DMS79 (cell line): ENCODE measurements at places on chromosomes 12 and 14.

GRCh38 chr12:59708064-59708463, 112.2 kb downstream of the SLC16A7 start:
- DNase-seq, result no peak

DNA sequence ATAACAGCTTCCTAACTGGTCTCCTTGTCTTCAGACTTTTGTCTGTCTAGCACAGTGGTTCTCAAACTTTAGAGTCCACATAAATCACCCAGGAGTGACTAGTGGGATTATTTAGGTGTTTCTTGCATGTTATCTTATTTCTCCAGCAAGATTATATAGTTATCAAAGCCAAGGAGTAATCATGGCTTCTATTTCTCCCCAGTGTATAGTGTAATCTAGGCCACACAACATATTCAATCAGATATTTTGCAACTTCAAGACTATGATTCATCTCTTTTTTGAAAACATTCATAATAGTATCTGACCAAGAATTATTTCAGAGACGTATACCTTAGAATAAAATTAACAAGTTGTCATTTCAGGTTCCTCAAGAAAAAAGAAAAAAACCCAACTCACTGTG, 131.9 kb downstream of the CEP83 start:
- DNase-seq, result no peak

GRCh38 chr12:78229591-78230101, 399.0 kb downstream of the NAV3 start:
- no peak for DNase-seq

- DNase-seq, result no peak
These were observed 329.6 kb downstream of the ADGRD1 start for GRCh38 chr12:131283191-131283861.

DNA sequence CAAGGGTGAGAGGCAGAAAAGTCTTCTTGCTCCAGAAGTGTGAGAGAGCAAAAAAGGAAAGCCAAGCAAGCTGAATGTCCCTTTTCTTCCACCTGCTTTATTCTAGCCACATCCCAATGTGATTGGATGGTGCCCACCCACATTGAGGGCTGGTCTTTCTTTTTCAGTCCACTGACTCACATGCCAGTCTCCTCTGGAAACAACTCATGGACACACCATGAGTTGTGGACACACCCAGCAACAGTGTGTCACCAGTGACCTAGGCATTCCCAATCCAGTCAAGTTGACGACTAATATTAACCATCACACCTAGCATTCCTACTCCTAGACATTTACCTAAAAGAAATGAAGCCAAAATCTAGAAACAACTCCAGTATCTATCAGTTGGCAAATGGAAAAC, 7.2 kb upstream of the DICER1 start:
- no peak for DNase-seq

DNA sequence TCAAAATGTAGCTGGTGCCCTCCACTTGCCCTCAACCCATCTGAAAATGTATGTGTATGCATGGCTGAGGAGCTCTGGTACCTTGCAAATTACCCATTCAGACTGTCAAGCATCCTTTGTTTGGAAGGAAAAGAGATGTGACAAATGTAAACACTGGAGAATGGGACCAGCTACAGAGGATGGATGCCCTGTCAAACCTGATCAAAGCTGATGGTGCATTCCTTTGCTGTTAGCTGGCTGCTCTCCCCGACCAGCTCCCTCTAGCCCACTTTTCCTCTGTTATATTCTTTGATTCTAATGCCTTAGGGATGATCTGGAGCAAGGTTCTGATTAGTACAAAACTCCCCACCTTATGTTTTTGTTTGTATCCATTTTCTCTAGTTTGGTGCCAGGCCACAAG, 310.3 kb downstream of the C12orf75 start:
- no peak for DNase-seq

- no peak for DNase-seq
These were observed 43.2 kb downstream of the RFX4 start for GRCh38 chr12:106625976-106626375.

GRCh38 chr12:96514328-96514727, 25.0 kb downstream of the CFAP54 start:
- DNase-seq, result peak; percentile 3

DNA sequence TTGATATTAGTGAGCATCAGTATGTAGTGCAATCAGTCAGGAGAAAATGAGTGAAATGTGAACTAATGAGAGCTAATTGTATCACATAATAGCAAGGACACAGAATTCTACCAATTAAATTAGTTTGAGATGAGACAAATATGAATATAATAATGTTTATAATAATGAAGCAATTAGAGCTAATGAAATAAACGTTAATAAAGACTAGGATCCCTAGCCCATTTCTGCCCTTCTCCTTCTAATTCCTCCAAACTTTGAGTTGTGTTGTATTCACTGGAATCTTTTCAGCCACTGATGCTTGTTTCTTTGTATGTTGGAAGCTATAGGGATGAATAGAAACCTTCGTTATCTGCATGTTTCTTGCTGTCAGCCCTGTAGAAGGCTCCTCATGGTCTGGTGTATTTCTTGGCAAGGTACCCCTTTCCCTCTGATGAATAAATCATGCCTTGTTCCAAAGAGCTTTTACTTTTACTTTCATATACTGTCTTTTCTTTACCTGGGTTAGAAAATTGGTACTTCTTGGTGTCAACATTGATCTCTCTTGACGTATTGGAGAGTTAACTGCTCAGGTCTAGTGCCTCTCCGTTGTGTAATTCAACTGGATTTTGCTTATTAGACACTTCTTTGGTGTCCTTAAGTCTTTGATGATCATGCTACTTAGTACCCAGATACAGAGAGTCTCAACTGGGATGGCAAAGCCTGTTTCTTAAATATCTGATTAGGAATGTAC, 154.8 kb downstream of the PTCSC3 start:
- DNase-seq, result no peak

GRCh38 chr14:33646692-33647260, 304.1 kb downstream of the EGLN3 start:
- no peak for DNase-seq

DNA sequence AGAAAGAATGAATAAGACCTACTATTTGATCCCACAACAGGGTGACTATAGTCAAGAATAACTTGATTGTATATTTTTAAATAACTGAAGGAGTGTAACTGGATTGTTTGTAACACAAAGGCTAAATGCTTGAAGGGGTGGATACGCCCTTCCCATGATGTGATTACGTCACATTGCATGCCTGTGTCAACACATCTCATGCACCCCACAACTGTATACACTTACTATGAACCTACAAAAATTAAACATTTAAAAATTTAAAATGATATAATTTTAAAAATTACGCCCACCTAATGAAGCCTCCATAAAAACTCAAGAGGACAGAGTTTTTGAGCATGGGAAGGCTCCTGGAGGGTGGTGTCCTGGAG, 94.5 kb downstream of the SCARB1 start:
- no peak for DNase-seq

GRCh38 chr14:106269029-106269428, 742.6 kb downstream of the TMEM121 start:
- DNase-seq, result no peak

DNA sequence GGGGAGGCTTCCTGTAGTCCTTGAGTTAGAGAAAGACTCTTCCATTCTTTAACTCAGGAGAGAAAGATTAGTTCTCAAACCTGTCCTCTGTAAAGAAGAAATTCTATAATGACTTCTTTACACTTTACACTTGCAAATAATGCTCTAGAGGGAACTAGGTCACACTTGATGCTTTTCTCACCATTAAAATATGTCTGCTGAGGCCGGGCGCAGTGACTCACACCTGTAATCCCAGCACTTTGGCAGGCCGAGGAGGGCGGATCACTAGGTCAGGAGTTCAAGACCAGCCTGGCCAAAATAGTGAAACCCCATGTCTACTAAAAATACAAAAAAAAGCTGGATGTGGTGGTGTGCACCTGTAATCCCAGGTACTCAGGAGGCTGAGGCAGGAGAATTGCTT, 6.3 kb downstream of the NTN4 start:
- DNase-seq, result no peak

DNA sequence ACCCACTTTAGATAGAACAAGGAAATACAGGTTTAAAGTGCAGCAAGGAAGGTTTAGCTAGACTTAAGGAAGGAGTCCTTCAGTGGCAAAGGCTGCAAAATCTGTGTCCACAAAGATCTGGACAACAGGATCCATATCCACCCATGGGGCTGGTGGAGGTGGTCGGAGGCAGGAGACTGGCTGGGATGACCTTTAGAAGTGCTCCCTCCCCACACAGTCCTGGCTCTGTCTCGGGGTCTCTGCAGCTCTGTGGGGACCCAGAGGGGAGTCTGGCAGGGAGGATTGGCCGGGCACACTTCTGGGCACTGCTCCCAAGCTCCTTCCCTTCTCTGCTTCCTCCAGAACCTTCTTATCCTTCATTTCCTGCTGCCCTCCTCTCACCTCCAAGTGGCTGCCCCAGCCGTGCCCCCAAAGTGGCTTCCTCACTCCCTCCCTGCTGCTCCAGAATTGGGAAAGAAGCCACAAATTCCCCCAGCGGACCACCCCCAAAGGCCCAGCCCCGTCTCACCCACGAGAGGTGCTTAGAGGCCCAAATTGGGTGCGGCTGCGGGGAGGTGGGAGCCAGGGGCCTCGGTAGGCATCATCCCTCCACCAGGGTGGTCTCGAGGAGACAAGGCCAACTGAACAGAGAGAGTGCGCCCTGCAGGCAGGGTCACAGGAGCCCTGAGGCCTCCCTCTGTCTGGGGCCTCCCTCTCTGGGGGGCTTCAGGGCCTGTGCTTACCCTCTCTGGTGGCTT, 21.9 kb upstream of the PGF start:
- no peak for DNase-seq

GRCh38 chr14:94066089-94066676, 14.8 kb downstream of the DDX24 start:
- peak; percentile 5 for DNase-seq

DNA sequence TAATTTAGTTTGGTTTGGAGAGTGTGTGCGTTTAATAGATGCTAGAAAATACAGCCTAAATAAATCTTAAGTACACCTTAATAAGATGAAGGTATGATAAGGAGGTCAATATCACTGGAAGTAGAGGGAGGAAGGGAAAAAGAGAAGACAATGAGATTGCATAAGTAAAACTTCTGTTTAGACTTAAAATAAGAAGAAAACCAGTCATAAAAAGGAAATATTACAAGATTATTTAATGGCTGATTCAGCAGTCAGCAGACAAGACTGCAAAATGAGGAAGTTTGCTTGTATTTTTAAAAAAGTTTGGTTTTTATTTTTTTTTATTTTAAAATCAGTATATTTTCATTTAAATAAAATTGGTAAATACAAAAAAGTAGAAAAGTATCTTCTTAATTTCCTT, 3.2 kb downstream of the SLC38A6 start:
- no peak for DNase-seq

- peak; percentile 77 for DNase-seq
These were observed 5.2 kb upstream of the RIMKLB start for GRCh38 chr12:8692573-8692972.

DNA sequence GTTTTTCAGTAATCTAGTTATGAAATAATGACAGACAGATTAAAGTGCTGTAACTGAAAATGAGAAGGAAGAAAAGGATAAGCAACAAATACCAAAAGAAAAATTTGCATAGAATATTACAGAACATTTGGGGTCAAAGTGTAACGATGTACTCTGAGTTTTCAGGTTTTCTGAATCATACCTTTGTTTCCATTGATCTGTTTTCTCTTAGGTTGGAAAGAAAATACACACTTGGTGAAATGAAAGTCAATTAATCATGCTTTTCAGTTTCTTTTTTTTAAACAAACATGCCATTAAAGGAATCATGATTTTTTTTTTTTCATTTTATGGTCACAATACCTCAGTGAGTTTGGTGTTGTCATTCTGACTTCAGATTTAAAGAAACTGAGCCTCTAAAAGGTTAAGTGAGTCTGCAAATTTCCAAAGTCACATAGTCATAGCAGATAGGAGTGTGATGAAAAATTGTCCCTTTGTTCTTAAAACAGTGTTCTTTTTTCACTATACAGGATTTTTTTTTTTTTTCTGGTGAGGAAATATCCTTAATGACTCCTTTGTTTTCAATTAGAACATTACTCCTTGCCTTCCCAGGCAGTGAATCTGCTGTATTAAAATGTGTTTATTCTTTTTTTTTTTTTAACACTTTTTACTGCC, 35.9 kb upstream of the PZP start:
- DNase-seq, result no peak

- DNase-seq, result no peak
These were observed 262.1 kb downstream of the FBXL14 start for GRCh38 chr12:1332327-1332726.

DNA sequence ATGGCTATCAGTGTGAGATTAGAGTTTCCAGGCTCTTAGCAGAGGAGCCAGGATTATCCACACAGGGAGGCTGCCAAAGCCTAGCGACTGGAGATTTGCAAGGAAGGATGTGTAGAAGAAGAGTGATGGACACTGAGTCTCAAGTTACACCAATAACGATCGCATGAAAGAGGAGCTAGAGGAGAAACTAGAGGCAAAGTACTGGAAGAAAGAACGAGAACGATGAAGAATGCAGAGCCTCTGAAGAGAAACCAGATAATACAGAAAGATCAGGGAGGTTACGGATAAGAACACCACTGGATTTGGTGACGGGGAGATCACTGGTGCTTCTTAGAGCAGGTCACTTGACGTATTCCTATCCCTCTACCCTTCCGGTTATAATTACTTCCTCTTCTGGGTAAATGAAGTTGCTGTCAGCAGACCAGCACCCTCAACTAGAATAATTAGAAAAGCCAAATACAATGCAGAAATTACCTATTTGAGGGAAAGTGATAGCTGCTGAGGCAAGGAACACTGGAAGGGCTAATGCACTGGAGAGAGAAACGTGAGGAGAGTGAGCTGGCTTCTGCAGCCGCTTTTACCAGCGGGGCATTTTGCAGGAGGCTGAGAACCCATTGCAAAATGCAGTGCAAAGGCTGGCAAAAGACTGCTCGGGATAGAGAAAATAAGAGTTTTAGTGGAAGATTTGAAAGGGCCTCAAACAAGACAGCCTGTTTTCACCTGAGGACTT, 93.1 kb upstream of the HIF1A start:
- DNase-seq, result no peak

DNA sequence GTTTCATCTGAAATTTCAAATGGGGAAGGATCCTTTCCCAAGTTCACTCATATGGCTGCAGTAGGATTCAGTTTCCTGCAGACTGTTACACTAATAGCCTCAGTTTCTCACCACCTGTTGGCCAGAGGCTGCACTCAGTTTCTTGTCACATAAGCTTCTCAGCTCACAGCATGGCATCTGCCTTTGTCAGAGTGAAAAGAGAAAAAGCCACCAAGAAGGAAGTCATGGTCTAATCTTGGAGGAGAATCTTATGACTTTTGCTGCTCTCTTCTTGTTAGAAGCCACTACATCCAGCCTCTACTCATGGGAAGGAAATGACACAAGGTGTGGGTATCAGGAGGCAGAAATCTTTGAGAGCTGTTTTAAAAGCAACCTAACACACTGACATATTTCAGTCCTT, 39.4 kb upstream of the BTG1 start:
- DNase-seq, result no peak
